Skin of body (tissue), 3 donors: ENCODE measurements at places on chromosomes 5 and 9.

DNA sequence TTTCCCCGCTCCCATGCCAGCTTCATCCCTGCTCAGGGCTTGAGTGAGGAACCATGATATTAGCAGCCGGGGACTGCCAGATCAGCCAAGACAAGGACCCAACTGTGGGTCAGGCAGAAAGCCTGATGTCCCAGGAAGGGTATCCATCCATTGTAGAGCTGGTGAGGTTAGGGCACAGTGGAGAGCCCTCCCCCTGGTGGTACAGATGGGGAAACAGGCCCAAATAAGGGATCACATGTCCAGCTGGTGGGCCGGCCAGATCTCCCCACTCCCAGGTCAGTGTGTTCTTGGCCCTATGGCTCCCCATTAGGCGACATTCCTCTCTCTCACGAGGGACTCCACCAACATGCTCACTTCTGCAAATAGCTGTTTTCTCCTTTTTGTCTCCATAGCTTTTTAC, 9.0 kb downstream of the CDX1 start:
- DNase-seq: no peak

- no peak for DNase-seq
Observed at GRCh38 chr5:79512049-79512448, 1.9 kb downstream of the HOMER1 start.

DNA sequence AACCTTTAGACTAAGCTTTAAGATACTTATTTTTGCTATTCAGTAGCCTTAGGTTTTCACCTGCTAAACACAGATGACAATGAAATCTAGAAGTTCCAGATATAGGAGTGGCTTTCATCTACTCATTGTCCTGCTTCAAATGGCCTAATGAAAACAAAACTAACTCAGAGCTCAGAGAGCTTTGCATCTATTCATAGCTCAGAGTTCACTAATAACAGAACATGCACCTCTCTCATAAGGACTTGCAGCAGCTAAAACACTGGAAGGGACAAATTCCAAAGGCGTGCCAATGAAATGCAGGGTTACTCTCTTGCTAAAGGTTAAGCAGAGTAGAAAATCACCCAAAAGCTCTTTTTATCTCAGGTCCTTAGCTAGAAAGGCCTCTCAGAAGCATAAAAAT, 29.0 kb downstream of the SLC31A2 start:
- no peak for DNase-seq

DNA sequence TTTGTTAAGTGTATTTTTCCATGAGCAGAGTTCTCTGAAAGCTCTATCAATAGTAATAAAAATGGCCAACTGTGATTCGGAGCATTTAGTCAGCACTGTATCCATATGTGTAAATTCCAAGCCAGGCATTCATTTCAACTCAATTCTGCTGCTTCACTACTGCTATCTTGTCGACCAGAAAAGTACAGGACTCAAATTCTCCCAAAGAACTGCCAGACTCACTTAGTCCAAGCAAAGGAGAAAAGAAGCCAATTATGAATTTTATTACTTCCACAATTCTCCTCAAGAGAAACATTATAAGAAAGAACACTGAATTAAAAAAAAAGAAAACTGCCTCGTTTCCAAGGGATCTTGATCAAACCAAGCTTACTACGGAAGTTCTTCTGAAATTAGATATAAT, 906.3 kb upstream of the DMAC1 start:
- peak; percentile 47 for DNase-seq

- DNase-seq: no peak
Observed at GRCh38 chr9:131869348-131869747, 129.5 kb upstream of the RAPGEF1 start.

- no peak for DNase-seq
Observed at GRCh38 chr5:43515678-43516048, 715 bp upstream of the C5orf34 start.

DNA sequence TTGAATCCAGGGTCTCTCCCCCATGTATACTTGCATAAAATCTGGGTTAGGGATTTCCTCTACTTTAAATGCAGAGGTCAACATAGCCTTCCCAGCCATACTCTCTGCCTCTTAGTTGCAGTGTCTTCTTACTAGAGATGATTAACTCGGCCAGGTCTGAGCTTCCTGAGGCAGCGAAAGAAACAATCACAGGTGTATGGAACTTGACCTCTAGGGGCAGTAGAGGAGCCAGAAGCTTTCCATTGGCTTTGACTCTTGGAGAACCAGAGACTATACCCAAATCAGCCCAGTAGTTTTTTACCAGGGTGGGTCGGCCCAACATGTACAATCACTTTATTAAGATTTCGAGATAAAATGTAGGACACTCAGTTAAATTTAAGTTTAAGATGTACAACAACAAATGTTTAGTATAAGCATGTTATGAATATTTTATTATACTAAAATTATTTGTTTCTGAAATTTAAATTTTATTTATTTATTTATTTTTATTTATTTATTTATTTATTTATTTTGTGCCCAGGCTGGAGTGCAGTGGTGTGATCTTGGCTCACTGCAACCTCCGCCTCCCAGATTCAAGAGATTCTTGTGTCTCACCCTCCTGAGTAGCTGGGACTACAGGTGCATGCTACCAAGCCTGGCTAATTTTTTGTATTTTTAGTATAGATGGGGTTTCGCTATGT, 48.0 kb upstream of the DMRT3 start:
- no peak for DNase-seq

DNA sequence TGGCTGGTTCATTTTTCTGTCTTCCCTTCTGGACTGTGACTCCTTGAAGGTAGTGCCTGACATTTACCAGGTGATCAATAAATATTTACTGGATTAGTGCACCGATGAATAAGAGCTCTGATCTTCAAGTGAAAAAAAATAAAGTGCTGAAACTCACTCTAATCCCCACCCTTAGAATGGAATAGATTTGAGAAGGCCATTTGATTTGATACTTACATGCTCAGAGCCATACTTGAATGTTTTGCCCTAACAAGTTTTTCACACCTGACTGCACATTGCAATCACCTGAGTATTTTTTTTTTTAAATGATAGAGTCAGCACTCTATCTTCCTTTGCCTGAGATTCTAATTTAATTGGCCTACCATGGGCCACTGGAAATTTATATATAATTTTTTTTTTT, 105.7 kb downstream of the LRRC70 start:
- no peak for DNase-seq

DNA sequence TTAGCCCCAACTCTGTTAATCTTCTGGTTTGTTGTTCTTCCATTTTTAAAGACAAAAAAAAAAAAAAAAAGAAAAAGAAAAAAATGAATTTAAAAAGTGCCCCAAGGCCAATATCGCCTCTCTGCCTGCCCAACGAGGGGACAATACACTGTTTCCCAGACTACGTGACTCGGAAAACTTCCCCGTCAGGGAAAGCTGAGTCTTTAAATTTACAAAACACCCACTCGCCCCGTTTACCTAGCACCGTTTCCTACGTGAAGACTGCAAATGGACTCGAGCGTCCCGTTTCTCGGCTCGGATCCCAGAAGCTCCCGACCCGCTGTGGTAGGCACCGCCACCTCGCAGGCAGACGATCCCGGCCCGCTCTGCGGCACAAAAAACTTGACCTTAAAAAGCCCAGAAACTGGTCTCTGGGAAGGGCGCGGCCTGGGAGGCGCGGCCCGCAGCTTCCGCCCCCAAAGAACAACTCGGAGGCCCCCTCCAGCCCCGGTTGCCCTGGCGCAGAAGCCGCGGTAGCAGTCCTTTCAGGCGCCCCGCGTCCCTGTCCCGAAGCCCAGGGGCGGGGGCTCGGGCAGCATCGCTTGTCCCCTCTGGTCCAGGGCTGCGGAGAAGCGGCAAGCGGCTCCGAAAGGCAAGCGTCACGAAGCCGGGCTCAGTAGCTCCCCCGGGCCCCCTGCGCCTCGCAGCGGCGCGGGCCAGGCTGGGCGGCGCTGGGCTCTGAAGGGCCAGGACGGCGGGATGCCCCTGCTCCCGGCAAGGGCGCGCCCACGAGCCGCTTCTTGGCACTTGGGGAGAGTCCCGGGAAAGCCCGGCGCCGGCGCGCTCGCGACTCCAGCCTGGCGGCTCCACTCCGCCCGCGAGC, at the start of gene GCNT4:
Gene GCNT4, minus strand, starts transcription at position 367 of the 862 bp plus-strand sequence. CDS start 22,521 bp downstream, outside the sequence.
- DNase-seq: no peak

DNA sequence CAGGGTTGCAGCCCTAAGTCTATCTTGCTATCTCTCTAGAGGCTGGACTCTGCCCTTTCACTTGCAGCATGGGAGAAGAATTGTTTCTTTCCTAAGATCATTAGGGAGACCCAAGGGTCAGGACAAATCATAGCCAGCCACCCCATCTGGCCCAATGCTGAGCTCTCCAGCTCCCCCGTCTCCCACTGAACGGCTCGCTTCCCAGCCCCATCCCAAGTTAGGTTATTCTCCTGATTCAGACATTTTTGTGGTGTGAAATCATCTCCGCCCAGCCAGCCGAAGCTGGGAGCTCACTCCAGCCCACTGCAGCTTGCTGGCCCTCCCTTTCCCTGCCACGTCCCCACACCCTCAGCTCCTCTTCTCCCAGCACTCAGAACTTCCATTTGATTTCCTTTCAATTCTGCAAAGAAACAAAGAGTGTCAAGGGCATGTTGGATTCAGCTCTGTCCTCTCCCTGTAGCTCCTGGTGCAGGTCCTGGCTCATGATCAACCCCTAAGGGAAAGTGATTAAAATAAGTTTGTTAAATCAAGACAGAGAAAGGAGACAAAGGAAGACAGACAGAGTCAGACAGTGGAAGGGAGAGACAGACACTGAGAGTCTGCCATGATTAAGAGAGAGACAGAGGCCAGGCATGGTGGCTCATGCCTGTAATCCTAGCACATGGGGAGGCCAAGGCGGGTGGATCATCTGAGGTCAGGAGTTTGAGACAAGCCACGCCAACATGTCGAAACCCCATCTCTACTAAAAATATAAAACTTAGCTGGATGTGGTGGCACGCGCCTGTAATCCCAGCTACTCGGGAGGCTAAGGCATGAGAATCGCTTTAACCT, 12.6 kb upstream of the SPARC start:
- DNase-seq: peak; percentile 97

- no peak for DNase-seq
Observed at GRCh38 chr5:44048276-44048984, 340.8 kb downstream of the FGF10 start.

GRCh38 chr5:8528106-8528505, 659.2 kb downstream of the MTRR start:
- DNase-seq: peak; percentile 18

DNA sequence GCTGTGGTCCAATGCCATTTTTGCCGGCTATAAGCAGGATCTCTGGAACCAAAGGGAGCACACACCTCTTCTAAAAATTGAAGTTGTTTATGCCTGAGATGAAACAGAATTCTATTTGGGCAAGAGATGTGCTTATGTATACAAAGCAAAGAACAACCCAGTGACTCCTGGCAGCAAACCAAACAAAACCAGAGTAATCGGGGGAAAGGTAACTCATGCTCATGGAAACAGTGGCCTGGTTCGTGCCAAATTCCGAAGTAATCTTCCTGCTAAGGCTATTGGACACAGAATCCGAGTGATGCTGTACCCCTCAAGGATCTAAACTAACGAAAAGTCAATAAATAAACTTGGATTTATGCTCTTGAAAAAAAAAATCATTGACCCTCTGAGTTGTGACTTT, 178.7 kb downstream of the CEMIP2 start:
- DNase-seq: no peak

GRCh38 chr5:67190861-67191260, 5.7 kb downstream of the CD180 start:
- no peak for DNase-seq

GRCh38 chr9:135835131-135835530, 72.2 kb downstream of the CAMSAP1 start:
- DNase-seq: no peak

DNA sequence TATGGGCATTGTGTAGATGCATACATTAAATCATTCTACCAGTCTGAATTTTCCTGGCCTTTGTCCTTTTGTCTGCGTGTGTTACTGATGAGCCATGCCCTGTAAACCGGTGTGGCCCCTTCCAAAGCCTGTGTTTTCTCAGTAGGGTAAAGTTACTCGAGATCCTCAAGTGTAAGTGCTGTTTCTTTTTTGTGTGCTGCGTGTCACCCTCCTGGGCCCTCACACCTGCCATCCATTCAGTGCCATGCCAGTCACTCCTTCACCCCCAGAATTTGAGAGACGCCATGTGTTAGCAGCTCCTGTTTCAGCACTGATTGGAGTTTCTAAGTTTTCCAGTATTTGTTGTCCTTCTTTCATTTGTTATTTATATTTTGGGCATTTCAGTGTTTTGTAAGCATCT, 288.2 kb downstream of the FANCC start:
- no peak for DNase-seq

DNA sequence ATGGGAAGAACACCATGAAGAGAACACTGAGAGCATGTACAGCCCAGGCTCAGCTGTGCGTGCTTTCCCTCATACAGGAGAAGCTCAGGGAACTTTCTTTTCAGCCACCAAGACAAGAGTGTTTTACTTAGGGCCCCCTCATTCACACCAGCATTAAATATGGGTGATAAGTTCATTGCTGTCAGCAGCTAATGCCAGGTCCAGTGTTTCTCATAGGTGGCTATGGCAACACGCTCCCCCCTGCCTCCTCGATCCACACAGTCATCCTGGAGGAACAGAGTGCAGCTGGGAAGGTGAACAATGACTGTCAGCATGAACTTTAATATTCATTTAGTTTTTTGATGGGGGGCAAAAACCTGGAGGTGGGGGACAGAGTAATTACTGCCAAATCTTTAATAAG, 54.4 kb downstream of the TEX10 start:
- DNase-seq: no peak

GRCh38 chr5:114450437-114450836, 88.6 kb downstream of the KCNN2 start:
- DNase-seq: peak; percentile 90

GRCh38 chr9:108108852-108109448, 619.4 kb upstream of the KLF4 start:
- DNase-seq: no peak

GRCh38 chr5:139650031-139650688, 2.0 kb downstream of the CXXC5 start:
- no peak for DNase-seq

DNA sequence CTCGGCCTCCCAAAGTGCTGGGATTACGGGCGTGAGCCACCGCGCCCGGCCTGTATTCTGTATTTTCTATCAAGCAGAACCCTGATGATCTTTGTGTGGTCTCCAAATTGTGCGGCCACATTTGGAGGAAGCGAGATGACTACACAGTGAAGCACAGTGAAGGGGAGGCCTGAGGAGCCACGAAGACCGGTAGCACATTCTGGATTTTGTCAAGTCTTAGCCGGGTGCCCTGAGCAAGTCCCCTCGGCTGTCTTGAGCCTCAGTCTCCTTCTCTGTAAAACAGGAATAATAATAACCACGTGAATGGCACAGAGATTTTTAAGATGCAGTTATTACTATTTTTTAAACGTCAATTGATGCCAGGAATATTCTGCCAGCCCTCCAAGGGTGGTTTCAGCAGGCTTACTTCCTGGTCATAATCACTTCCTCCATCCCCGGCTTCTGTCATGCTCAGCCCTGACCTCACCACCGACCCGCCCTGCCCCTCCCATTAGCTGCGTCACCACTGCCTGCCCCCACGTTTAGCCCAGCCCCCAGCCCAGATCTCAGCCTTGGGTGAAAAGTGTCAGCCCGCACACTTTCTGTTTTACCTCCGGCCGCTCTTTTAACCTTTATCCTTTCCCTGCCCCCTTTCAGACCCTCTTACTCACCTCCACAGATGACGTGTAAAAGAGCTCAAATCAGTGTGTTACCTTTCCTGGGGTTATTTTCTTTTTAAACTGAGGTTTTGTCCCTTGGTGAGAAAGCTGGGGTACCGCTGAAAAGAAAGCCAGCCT, 27.0 kb upstream of the ERGIC1 start:
- peak; percentile 53 for DNase-seq

GRCh38 chr9:136170006-136170901, 34.7 kb downstream of the LHX3 start:
- DNase-seq: no peak

GRCh38 chr5:99646011-99646647, 717.3 kb upstream of the CHD1 start:
- no peak for DNase-seq

GRCh38 chr5:88398316-88398715, 129.7 kb upstream of the TMEM161B start:
- DNase-seq: no peak
